Inflammatory macrophage treated with lipopolysaccharide for 1 hour (primary cell): ENCODE measurements at places on chromosomes 12 and 14.

- DNase-seq = no peak
These were observed 961.8 kb downstream of the FLRT2 start for GRCh38 chr14:86491743-86492142.

- no peak for DNase-seq
These were observed 11.8 kb upstream of the ENDOU start for GRCh38 chr12:47736877-47737676.

DNA sequence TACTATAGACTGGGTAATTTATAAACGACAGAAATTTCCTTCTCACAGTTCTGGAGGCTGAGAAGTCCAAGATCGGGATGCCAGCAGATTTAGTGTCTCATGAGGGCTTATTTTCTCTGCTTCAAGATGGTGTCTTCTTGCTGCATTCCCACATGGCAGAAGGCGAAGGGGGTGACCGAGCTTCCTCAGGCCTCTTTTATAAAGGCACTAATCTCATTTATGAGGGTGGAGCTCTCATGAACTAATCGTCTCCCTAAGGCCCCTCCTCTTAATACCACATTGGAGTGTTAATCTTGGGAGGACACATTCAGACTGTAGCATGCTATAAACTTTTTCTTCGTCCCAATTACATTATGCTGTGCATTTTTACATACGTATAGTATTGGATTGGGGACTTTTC lies 200.4 kb upstream of the ARHGAP5 start:
- no peak for DNase-seq

DNA sequence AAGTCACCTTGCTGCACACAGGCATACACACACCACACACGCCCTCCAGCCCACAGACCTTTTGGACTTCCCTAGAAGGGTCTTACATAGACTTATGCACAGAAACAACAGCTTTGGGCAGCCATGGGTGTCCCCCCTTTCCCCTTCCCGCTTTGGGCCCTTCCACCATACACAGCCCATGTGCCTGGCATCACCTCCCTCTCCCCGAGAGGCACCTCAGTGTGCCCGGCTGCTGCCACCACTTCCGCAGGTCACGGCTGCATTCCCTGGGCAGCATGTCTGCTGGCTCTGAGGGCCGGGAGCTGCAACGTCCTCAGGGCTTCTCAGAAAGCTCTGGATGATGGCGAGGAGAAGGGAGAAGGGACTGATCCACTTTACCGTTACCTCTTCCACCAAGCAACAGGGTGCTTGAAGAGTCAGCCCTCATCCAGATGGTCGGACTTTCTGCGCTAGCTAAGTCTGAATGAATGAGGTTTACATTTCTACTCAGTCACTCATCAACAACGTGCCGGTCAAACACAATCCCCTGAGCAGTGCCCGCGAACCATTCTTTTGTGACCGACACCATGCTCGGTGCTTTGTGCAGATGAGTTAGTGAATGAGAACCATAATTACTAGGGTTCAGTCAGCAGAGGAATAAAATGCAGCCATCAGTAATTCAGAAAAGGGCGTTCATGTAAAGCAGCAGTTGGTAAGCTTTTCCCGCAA lies 72.2 kb upstream of the BCL11B start:
- DNase-seq = no peak

- no peak for DNase-seq
These were observed 61.7 kb downstream of the PRMT8 start for GRCh38 chr12:3552726-3553045.

DNA sequence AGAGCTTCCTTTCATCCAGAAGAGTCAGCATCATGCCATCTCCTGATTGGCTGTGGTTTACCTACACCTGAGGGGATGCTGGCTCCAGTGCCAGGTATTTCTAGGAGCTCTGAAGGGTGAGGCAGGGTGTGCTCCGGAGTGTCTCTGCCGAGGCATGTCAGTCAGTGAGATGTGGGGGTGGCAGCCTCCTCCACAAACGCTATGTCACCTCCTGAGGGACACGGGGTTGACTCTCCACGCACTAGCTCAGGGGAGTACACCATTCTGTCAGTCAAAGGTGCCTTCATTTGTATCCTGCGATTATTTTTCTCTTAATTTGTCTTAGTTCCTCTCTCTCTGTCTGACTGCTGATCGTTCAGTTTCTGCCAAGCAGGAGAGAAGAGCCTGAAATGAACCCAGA lies 604.5 kb downstream of the VRK1 start:
- no peak for DNase-seq

DNA sequence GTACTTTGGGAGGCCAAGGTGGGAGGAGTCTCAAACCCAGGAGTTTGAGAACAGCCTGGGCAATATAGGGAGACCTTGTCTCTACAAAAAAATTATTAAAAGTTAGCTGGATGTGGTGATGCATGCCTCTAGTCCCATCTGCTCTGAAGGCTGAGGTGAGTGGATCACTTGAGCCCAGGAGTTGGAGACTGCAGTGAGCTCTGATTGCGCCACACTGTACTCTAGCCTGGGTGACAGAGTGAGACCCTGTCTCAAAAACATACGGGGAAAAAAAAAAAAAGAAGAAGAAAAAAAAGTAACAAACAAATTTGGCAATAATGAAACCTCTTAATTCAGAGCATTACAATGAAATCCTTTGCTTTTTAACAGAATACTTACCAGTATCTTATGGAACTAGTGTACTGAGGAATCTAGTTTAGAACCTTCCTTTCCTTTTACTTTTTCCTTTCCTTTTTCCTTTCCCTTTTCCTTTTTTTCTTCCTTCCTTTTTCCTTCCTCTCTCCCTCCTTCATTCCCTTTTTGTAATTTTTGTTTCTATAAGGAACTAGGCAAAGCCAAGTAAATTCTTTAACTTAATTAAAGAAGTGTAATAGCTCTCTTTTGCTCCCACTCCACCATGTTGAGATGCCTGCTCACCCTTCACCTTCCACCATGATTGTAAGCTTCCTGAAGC lies 12.2 kb upstream of the CNOT2 start:
- DNase-seq = no peak

DNA sequence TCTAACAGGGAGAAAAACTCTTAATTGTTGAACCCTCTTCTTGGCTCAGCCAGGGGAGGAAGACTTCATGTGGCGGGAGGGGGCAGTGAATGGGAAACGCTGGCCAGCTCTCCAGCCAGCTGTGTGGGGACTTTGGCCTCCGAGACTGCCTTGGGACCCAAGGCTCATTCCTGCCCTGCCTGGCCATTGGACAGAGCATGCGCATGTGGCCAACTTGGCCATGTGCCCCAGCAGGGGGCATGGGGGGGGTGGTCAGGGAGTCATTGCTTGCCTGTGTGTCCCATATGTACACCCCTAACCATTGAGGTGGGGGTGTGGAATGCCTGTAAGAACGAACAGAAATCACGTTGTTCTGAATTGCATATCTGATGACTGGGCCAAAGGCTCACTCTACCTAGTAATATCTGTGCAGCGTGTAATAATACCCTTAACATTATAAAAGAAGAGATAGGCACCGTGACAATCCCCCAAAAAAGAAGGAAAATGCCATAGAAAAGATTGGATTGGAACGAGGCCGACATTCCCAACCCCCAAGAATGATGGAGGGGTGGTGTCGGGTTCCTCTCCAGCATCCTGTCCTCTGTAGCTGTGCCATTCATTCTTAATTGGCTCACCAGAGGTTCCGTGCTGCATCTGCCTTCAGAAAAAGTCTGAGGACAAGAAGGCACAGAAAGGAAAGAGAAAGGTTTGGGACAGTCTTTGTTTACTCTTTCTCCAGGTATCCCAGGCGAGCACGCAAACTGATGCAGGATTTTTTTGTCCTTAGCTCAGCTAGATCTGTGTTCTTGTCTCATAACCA lies 3.5 kb upstream of the FAR2 start:
- DNase-seq = no peak

DNA sequence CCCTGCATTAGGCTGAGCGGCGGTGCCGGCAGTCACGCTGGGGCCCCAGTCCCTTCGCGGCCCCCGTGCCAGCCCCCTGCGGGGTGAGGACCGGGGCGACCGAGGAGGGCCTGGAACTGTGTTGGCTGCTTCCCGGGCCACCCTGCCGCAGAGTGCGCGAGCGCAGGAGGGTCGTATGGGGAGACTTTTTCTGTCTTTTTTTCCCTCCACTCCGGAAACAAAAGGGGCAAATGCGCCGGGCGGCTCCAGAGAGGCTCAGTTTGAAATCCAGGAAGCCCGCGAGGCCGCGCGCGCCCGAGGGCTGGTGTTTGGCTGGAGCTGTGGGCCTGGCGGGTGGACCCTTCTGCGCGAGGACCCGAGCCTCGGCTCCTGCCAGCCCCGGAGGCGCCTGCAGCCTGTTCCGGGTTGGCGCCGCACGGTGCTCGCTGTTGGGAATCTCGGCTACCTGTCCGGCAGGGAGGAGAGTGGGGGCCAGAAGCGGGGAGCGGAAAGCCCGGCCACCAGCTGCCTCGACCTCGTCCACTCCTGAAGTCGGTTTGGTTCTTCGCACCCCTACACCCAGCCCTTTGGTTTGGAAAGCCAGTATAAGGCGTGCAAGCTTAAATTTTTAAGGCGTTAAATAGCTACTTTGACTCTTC lies 638 bp downstream of the PLEKHG3 start:
- no peak for DNase-seq
